PC-9 (cell line): ENCODE measurements at places on chromosomes 3 and 15. TPM values are rescaled to one million over a fixed set of nuclear protein-coding genes. Genes with fewer than 3 reads are reported as not detected.

Gene DUOXA2
- not detected in 2 replicates for total RNA-seq

Gene SPINK8
- total RNA-seq, result not detected in 2 replicates

Gene KIF15
- 16.5 and 25.8 TPM in 2 replicates for total RNA-seq

Gene MGLL
- 28.2 and 30.7 TPM in 2 replicates for total RNA-seq

Gene NRG4
- 5.2 and 11.3 TPM in 2 replicates for total RNA-seq
